Stomach (tissue), 19 donors: ENCODE measurements at places on chromosomes 4 and X. TPM values are rescaled to one million over a fixed set of nuclear protein-coding genes. Genes with fewer than 3 reads are reported as not detected.

GRCh38 chr4:145766273-145766672 lies 86.3 kb downstream of the C4orf51 start:
- DNase-seq: no peak

- no peak for DNase-seq
These were observed 27.8 kb downstream of the PIR start for GRCh38 chrX:15465347-15465746.

NAP1L3 gene
- not detected for total RNA-seq

- no peak for DNase-seq
These were observed 24.3 kb downstream of the NOP14 start for GRCh38 chr4:2938906-2939305.

- DNase-seq: no peak
These were observed 1498.1 kb upstream of the PCDH10 start for GRCh38 chr4:131650951-131651350.

S100G gene
- not detected for total RNA-seq
